ENCODE measurements at places on chromosomes 7 and 10.

GRCh38 chr10:114207349-114207748 lies 28.2 kb downstream of the TDRD1 start:
- DNase-seq = no peak

GRCh38 chr7:101625031-101625791 lies 3.9 kb downstream of the MYL10 start:
- DNase-seq = no peak

DNA sequence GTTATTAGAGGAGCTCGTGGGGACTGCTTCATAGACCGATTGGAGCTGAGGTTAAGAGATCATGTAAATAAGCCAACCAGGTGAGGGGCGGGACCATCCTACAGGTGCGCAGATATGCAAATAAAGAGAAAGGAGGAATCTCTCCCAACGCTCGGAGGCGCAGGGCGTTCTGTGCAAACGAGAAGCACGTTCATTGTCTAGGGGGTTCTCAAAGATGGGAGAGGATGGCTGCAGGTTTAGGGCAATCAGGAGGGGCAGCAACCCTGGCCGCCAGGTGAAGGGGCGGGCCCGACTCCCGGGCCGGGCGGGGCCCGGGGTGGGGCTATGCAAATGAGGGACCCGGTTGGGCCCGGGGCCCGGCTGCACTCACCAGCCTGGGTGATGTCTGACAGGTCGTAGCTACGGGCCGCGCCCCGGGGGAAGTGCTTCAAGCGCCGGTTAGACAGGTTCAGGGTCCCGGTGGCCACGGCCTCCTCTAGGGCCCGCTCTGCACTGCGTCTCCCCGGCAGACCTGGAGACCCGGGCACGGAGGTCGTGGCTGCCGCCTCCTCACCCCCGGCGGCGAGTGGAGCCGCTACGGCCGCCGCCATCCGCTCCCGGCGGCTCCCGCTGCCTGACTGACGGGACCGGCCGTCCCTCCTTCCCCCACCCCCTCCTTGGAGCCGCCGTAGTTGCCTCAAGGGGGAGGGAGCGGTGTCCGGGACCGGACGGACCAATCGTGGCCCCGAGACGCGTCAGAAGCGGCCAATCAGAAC lies at the start of gene LRCH4:
LRCH4 (minus strand) TSS at position 619 of the 755 bp plus-strand sequence; CDS start at position 590, 29 bp downstream.
- DNase-seq = peak; percentile 49

- DNase-seq = no peak
These were observed 150.0 kb downstream of the ZNF33B start for GRCh38 chr10:42488416-42488815.

DNA sequence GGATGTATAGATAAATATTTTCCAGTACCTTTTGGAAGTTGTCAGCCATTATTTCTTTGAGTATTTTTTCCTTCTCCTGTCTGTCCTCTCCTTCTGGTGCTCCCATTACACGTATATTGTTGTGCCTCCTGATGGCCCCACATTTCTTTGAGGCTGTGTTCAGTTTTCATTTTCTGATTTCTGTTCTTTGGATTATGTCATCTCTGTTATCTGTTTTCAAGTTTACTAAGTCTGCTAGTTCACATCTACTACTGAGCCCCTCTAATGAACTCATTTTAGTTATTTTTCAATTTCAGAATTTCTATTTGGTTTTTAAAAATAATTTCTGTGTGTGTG lies 16.3 kb downstream of the RBM33 start:
- no peak for DNase-seq

DNA sequence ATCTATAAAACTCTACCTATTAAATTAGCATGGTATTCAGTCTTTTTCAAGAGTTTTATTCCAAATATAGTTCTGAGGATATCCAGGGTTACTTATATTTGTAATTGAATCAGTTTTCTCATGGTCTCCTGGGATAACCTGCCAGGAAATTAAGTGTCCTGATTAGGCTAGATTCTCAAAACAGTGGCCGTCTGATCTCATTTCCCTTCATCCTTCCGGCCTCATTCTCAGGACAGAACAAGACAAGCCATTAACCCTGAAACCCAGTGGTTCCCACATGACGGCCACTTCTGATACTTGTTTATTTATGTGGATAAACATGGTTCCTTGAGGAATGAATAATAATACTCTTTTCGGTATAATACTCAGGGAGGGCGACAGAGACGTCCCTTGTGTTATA lies 417.6 kb upstream of the POT1 start:
- no peak for DNase-seq

- DNase-seq = no peak
These were observed 72.1 kb downstream of the GNAI1 start for GRCh38 chr7:80206763-80207162.

GRCh38 chr10:106775127-106775526 lies 389.4 kb downstream of the SORCS1 start:
- no peak for DNase-seq

DNA sequence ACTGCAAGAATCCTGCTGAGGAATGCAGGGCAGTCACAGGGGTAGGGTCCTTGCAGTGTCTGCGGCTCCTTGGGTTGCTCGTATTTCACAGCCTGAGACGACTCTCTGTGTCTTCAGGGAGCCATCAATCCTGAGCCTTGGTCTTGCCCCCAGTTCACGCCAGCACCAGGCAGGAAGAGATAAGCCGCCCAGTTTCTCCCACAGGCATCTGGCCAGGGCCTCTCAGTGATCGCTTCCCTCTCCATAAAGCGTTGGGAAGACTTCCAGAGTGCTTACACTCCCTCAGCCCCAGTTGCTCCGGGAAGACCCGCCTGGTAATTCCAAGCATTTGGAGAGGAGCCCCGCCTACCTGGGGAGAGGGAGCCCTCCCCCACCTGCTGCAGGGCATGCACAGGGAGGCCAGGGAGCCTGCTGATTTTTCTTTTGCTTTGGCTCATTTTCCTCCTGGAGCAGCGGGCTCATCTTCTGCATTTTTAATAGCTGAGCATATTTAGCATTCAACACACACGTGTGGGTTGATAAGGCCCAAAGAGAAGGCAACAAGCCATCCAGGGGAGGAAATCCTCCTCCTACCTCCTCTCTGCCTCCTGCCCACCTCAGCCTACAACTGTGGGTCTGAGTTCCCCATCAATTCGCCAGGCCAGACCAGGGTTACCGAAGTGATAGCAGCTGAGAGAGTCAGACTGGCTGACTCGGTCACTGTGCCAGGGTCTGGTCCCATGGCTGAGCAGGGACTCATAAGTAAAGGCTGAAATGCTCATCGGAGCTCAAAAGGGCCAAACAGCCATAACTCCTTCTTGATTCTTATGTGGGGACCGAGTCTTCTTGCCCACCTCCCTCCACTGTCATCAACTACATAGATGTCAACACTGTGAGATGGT lies 74.4 kb upstream of the EFCAB10 start:
- no peak for DNase-seq

DNA sequence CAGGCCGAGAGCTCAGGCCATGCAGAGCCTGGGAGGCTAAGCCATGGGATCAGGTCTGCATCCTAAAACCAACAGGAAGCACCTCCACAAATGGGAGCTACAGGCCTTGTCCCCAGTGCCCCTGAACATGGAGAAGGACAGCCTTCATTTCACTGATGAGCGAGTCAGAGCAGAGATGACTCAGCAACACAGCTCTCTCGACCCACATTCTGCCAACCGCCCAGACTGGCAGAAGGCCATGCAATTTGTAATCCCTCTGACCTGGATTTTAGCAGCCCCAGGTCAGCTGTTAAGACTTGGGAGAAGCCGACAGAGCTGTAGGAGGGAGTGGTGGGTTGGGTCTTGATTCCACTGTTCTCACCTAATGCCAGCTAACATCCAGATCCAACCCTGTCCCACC lies 25.5 kb downstream of the VOPP1 start:
- DNase-seq = no peak

GRCh38 chr10:82136103-82136502 lies 261.1 kb downstream of the NRG3 start:
- DNase-seq = no peak

GRCh38 chr7:103833401-103833800 lies 156.1 kb downstream of the RELN start:
- DNase-seq = no peak

All from T-helper 17 cell (primary cell).